NCI-H2081 treated with DMSO at 0.1 percent for 48 hours (cell line): ENCODE measurements at places on chromosomes 3 and 15.

- DNase-seq = no peak
Measured at GRCh38 chr3:161796780-161797179, 300.2 kb downstream of the OTOL1 start.

GRCh38 chr3:72702390-72702789, 145.9 kb downstream of the SHQ1 start:
- no peak for DNase-seq

DNA sequence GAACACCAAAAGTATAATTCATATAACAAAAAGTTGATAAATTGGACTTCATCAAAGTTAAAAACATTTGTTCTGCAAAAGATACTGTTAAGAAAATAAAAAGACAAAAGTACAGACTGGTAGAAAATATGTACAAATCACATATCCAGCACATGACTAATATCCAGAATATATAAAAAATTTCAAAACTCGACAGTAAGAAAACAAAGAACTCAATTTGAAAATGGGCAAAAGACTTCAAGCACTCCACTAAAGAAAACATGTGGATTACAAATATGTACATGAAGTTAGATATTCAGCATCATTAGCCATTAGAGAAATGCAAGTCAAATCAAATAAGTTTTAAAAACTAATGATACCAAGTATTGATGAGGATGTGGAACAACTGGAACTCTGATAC, 6.7 kb downstream of the GK5 start:
- no peak for DNase-seq

GRCh38 chr3:17021614-17022013, 136.9 kb downstream of the PLCL2 start:
- DNase-seq = no peak

GRCh38 chr3:88301273-88301995, 151.7 kb downstream of the C3orf38 start:
- no peak for DNase-seq

DNA sequence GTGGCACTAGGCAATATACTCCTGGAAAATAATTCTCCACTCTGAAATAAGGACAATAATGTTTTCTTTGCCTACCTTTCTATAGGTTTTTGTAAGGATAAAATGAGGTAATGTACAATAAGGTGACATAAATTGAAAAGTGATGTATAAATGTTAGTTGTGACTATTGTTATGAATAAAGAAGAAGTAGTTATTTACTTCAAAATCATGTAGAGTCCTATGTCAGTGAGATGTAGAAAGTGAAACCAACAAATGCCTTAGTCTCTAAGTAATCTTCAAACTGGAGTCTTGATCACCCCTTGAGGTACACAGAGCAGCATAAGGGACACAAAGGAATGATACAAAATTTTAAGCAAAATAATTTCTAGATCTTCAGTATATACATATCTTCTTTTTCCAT, 60.3 kb upstream of the TP63 start:
- DNase-seq = no peak

- DNase-seq = no peak
Measured at GRCh38 chr15:81531109-81531592, 157.1 kb upstream of the TMC3 start.

GRCh38 chr3:105353485-105354161, 13.1 kb upstream of the ALCAM start:
- DNase-seq = no peak

- DNase-seq = no peak
Measured at GRCh38 chr3:63950698-63951097, 38.5 kb upstream of the SCAANT1 start.

DNA sequence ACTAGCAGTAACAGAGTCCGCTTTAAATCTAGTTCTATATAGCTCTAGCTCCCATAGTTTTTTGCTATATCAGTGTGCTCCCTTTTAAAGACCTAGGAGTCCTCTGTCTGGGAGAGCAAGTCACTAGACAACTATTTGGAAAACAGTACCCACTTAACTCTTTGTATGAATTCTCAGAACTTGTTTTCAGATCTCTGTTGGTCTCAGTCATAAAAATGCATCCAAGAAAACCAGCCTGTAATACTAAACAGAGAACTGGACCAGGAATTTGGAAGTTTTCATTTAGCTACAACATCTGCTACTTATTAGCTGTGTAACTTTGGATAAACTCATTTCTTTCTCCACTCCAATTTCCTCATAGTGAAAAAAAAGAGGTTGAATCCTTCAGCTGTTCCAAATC, 56.9 kb upstream of the C3orf49 start:
- no peak for DNase-seq

DNA sequence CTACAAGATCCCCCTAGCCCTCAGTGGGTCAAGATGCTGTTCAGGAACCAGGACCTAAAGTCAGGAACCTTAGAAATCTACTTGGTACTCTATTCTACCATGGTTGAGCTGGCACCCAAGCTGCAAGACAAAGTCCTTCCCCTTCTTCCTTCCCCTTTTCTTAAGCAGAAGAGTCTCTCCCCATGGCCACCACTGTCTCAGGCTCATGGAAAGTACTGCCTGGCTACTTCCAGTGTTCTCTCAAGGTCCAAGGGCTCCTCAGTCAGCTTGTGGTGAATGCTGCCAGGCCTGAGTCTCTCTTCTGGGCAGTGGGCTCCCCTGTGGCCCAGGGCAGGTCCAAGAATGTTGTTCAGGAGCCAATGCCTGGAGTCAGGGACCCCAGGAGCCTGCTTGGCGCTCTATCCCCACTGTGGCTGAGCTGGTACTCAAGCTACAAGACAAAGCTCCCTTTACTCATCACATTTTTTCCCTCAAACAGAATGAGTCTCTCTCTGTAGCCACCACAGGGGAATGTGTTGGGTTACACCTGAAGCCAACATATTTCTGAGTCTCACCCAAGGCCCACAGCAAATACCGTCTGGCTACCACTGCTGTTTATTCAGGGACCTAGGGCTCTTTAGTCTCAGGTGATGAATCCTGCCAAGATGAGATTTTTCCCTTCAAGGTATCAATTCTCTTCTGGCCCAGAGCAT, 18.1 kb upstream of the SLC27A2 start:
- DNase-seq = no peak

GRCh38 chr15:63233667-63234423, 43.6 kb upstream of the APH1B start:
- DNase-seq = no peak

DNA sequence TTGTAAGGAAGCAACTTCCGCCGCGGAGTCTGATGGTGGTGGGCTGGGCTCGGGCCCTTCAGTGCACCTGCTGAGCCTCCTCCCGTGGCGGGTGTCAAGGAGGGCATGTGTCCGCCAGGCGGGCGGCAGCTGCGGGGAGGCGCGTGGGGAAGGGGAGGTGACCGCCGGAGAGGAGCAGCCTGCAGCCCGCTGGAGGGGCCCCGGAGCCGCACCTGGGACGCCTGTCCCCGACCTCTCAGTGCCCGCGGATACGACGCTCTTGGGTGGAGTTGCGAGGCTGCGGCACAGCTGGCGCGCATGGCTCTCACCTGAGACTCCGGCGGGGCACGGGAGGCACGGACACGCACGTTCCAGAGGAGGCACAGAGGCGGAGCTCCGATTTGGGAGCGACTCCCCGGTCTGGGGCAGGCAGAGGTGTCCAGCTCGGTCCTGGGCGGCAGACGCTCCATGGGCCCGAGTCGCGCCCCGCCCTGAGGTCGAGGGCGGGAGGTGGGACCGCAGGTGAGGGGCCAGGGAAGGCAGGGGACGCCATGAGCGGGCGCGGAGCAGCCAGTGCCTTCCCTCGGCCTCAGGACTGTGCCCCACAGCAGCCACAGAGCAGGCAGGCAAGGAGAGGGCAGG, 50.2 kb upstream of the PRR20G start:
- no peak for DNase-seq

DNA sequence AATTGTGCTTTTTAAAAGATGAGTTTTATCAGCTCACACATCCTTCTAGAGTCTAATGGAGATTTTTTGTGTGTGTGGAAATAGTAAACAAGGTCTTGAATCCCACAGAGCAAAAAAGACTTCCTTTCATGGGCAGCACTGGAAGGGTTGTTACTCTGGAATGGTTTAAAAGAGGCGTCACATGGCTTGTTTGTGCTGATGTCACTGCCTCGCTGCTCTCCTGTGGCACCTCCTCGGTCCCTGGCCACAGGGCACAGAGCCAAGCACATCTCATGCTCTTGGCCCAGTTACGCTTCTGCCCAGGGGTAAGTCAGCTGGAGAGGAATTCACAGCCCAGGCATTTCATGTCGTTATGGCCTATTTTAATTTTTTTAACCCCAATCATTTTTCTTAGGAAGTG, 53.2 kb downstream of the PGPEP1L start:
- DNase-seq = no peak

GRCh38 chr3:72960812-72961518, 35.6 kb upstream of the PPP4R2 start:
- DNase-seq = no peak

- no peak for DNase-seq
Measured at GRCh38 chr3:158460926-158461325, 110.1 kb upstream of the MLF1 start.

GRCh38 chr15:68966996-68967395, 36.7 kb downstream of the SPESP1 start:
- no peak for DNase-seq

DNA sequence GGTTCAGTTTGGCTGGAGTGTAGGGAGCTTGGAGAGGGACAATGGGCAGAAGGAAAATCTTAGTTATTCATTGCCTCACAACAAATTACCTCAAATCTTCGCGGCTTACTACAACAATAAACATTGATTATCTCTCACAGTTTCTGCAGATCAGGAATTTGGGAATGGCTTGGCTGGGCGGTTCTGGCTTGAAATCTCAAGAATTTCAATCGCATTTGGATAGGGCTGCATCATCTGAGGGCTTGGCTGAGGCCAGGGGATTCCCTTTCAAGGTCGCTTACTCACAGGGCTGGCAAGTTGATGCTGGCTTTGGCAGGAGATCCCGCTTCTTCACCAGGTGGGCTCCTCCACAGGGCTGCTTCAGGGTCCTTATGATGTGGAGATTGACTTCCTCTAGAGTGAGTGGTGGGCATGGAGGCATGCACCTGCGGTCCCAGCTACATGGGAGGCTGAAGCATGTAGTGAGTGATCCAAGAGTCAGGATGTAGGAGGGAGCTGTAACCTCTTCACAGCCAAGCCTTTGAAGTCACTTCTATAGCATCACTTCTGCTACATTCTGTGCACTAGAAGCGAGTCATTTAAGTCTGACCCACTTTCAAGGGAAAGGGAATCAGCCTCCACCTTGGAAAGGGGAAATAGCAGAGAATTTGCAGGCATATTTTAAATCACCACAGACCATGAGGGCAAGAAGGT, 63.1 kb downstream of the CDC25A start:
- no peak for DNase-seq

DNA sequence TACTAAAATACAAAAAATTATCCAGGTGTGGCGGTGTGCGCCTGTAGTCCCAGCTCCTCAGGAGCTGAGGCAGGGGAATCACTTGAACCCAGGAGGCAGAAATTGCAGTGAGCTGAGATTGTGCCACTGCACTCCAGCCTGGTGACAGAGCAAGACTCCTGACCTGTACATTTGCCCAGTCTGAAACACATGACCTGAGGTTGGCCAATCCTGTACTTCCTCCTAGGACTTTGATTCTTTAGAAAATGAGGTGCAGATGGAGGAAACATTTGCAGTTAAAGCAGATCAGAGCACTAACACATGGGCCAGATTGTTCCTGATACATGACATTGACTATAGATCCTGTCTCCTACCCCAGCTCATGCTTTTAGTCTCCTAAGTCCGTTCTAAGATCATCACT, 28.9 kb upstream of the LPP start:
- DNase-seq = no peak

- DNase-seq = no peak
Measured at GRCh38 chr15:37101980-37102304, 1.6 kb upstream of the MEIS2 start.

DNA sequence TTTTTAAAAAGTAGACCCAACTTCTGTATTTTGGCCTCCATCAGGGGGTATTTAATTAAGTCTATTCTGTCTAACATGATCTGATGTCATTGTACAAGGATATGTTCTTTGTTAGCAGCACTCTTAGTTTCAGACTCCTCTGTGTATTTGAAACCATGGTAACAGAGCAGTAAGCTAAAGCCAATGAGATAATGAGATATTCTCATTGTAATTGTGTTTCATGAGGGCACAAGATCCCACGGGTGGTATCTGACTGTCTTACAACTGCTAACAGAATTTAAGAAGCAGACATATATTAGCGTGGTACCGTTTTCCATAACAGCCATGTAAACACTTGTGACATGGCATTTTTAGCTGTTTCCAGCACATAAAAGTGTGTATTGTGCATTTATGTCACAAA, 251.2 kb upstream of the VEPH1 start:
- no peak for DNase-seq

DNA sequence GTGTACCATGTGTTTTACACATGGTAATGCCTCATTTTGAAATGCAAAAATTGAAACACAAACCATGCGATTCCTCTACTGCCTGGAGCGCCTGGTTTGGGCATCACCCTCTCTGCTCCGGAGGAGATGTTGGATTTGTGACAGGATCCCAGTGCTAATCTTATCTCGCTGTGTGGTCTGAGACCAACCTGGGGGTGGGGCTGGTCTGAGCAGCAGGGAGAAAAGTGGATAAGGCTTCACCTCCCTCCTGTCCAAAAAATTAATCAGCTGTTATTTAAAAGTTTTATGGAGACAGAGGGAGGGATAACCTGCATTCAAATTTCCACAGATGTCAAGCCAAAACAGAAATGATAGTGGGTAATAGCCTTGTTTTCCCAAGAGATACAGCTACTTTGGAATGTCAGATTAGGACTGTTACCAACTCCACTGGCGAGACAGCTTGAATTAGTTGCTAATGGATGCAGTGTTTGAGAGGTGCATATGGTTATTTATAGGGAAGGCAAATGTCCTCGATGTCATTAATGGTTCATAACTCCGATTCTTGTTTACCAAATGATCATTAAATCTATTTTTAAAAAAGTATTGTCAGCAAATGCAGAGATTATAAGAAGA, 54.0 kb upstream of the SKOR1 start:
- DNase-seq = no peak

DNA sequence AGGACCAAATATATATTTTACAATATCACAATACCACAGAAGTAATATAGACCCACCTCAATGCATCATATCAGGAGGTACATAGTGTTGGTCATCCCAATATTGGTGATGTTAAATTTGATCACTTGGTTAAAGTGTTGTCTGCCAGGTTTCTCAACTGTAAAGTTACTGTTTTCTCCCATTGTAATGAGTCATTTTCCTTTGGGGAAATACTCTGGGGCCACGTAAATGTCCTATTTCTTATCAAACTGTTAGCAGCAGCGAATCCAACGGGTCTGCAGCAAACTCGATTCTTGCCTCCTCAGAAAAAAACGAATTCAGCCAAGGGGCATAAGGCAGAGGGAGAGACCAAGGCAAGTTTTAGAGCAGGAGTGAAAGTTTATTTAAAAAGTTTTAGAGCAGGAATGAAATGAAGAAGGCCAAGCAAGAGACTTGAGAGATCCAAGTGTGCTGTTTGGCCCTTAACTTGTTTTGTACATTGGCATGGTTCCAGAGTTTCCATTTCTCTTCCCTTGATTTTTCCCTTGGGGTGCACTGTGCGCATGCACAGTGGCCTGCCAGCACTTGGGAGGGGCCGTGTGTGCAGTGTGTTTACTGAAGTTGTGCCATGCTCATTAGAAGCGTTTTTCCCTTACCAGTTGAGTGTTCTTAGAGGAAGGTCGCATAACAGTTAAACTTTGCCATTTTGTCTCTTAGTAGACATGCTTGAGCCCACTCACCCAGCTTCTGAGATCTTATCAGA, 512.5 kb downstream of the AGBL1 start:
- no peak for DNase-seq
